ENCODE measurements at places on chromosomes 5 and 9.
A peak's percentile ranks its signal among the peaks of the same experiment; 100 is the strongest.

- no peak for DNase-seq
Observed at GRCh38 chr5:173457482-173457881, 129.3 kb upstream of the STC2 start.

DNA sequence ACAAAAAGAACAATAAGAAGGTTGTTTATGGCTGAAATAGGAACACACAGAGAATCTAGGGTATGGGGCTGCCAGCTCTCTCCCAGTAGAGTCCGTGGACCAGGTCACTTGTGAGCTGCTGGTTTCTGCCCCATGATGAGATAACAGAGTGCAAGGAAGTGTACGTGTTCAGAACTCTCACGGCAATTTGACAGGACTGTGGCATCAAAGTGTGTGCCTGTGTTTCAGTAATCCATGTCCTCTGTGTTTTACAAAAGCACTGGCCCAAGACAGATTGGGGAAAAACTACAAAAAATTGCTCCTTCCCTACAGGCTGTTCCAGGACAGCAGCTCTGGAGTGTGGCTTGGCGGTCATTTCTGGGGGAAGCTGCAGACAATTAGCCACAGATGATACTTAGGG, 184.6 kb downstream of the AUH start:
- no peak for DNase-seq

DNA sequence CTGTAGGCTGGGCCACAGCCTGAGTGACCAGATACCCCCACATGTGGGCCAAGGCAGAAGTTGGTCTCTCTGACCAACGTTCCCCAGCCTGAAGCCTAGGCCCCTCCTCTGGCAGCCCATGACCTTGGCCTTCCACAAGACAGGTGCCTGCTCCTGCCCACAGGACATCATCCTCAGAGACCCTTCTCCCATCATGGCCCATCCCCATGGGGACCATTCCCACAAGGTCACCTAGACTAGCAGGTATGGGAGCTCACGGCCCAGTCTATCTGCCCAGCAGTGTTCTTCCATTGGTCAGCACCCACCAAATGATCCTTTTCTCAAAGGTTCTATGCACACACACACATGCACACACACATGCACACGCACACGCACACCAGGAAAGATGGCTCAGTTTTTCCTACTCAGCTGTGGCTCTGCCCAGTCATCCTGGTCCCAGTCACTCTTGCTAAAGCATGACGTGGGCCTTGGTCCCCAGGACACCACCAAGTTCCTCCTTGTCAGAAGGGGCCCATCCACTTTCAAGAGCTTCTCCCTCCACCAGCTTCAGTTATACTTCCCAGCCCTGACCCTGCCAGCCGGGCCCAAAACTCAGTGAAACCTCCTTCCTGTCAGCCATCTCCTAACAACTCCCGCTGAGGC, 65.4 kb downstream of the PAX5 start:
- DNase-seq: no peak

DNA sequence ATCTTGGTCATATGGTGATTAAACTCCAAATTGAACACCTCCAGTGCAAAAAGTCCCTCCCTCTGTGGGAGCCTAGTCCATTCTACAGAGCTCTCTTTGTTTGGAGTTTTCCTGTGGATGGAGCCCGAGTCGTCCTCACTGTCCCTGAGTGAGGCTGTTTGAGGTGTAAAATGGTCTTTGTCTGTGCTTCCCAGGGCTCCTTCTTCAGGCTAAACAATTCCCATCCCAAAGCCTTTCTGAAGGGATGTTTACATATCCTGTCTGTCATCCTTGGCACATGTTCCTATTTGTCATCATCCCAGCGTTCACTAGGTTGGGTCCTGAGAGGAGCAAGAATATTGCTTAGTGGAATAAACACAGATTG, 68.9 kb downstream of the COL27A1 start:
- DNase-seq: no peak

- peak; percentile 7 for DNase-seq
Observed at GRCh38 chr9:127523312-127523851, 72.1 kb downstream of the LRSAM1 start.

DNA sequence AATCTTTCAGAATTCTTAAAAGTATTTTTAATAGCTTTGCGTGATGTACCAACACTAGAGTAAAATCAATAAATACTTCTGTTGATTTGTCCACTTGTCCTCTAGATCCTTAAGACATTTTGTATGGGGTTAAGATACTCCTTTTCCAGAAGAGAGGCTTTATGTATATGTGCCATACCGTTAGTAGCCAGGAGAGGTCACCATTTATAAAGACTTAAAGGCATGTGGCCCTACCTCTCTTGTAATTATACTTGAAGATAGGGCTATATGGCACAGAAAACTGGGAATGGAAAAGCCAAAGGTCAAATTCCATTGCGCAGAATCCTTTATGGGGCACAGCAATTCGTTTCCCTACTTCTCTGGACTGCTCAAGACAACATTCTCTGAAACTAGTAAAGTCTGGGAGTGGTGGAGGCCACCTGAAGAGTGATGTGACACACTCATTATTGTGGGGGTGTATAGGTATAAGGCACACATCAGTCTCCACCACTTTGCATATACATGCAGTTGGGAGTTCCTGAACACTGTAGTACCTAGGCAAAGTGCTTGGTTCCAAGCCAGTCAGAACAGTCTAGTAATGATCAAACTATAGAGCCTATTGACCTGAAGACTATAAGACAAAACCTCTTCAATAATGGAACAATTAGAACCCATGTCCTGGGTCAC, 140.1 kb upstream of the FBXL17 start:
- DNase-seq: no peak

DNA sequence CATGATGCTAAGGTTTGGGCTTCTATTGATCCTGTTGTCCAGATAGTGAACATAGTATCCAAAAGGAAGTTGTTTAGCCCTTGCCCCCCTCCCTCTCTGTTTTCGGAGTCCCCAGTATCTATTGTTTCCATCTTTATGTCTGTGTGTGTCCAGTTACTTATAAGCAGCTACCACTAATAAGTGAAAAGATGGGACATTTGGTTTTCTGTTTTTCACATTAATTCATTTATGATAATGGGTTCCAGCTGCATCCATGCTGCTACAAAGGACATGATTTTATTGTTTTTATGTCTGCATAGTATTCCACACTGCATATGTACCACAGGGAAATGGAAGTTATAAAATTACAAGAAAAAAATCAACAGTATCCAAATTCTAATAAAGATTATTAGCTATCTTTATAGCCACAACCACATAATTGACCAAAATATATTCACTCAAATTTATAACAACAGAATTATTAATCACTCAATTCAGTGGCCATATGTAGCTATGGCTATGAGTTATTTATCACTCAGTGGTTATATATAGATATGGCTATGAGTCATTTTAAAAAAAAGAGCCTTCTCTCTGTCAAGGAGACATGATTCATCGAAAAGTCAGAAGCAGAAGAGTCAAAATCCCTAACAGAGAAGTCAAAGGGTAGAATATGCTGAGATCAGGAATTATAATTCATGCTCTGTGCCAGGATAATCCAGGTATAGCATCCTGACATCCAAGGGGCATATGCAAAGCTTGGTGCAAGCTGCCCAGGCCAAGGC, 367.5 kb downstream of the DEPDC1B start:
- DNase-seq: no peak

DNA sequence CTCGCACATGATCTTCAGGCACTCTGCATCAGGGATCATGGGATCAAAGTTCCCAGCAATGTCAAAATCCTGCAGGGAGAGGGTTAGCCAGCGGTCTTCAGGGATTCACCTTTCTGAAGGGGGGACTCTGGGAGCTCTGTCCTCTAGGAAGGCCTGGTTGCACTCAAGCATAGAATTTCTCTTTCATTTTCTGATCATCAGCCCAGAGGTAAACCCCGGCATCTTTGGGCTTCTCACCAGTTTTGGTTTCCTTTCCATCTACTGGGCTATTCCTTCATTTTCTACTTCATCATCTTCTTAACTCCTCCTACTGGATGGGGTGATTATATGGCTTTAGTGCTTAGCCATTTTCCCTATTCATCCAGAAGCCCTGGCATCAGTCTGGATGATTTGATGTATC, 4.6 kb upstream of the DND1 start:
- no peak for DNase-seq

DNA sequence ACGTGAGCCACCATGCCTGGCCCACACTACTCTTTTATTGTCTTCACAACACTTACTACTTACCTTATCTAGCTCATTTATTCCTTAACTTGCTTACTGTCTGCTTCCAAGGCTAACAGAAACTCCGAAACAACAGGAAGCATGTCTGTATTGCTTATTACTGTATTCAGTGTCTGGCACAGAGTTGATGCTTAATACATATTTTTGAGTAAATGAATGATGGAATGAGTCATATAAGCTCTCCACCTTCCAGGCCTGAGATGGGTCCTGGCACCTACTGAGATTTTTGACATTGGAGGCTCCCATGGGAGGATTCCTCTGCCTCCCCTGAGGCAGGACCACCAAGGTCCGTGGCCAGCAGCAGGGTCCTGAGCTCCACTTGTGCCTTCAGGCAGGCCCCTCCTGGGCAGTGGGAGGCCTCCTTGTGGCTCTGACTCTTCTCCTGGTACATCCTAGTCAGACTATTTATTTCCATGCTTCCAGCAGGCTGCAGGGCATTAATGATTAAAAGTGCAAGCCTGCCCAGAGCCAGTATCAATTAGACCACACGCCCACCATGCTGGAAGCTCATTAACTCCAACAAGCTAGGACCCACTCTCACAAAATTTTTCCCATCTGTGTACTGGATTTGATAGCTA, 76.5 kb upstream of the CTNNA1 start:
- DNase-seq: no peak

- DNase-seq: no peak
Observed at GRCh38 chr5:88787856-88788255, 95.1 kb downstream of the MEF2C start.

DNA sequence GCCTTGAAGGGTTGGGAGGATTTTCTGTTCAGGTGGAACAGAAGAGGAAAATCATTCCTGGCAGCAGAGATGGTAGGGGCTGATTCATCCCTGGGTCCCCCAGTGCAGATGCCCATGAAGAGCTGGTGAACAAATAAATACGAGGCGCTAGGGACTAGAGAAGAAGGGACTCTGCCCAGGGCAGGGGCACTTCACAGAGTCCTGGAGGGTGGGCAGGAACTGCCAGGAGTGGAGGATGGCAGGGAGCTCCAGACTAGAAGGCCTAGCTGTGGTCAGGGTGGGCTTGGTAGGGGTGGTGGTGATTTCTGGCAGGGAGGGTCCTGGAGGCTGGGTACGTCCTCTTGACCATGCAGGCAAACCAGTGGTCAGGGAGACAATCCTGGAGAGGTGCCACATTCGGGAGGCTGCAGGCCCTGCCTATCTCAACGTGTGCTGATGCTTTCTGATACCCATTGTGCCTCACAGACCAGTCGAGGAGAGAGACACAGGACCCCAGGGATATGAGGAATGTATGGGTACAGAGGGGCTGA, 69.9 kb downstream of the CRB2 start:
- DNase-seq: no peak

GRCh38 chr5:77828445-77828844, 52.3 kb upstream of the TBCA start:
- DNase-seq: no peak

DNA sequence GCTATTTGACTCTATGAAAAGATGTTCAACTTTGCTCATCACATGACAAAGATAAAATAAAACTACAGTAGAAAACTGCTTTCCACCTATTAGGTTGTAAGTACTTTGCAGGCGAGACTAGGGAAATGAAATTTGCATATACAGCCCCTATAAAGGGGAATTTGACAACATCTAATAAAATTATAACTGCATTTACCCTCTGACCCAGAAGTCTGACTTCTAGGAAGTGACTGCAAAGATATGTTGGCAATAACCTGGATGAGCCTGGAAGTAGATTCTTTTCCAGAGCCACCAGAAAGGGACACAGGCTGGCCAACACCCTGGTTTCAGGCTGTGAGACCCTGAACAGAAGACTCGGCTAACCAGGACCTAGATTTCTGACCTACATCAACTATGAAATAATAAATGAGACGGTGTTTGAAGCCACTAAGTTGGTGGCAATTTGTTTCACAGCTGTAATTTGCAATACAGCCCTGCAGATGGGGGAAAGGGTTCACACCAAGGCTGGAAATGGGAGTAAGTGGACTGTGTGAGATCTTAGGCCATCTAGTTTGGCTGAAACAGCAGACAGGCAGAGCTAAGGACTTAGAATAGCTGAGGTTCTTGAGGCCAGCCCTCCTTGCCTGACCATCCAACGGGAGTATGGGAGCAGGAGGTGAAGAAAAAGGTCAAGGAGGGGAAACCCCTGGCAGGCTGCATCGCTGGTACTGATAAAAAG, 106.6 kb downstream of the SIL1 start:
- no peak for DNase-seq

GRCh38 chr5:179298181-179298993, 46.9 kb downstream of the ADAMTS2 start:
- no peak for DNase-seq

DNA sequence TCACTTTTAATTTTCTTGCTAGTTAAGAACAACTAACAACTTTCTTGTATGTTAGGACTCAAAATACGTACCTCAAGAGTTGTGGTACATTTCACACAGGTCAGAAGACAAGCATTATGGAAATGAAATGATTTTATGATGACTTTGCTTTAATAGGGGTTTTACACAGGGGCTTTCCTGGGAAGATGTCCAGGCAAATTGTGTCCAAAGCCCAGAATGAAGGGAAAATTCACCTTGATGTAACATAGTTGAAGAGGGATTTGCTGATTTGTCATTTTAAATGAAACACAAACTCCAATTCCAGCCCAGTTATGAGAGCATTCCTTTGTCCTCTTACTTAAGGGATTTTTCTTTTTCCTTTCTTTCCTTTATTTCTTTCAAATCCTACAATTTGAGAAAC, 89.2 kb downstream of the ARL15 start:
- no peak for DNase-seq

GRCh38 chr5:131794586-131794985, 2.2 kb downstream of the FNIP1 start:
- no peak for DNase-seq

- no peak for DNase-seq
Observed at GRCh38 chr5:175921061-175921730, 46.9 kb downstream of the THOC3 start.

GRCh38 chr5:156329171-156329611, 2.2 kb downstream of the SGCD start:
- no peak for DNase-seq

DNA sequence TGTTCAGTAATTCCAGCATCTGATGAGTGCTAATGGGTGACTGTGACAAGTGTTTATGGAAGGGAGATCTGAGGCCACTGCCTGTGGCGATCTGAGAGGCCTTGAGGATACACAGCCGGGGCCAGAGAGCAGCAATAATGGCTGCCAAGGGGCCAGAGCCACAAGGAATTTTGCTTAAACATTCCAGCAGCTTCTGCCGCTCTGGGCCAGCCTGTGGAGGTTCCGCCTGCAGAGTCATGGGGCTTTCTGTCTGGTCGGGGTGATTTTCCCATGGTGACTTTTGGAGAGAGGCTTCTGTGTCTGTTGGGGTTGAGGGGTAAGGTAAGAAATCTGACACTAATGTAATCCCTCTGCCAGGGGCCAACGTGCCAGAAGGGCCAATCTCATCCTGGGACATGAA, 353.5 kb downstream of the ADAMTS6 start:
- no peak for DNase-seq

DNA sequence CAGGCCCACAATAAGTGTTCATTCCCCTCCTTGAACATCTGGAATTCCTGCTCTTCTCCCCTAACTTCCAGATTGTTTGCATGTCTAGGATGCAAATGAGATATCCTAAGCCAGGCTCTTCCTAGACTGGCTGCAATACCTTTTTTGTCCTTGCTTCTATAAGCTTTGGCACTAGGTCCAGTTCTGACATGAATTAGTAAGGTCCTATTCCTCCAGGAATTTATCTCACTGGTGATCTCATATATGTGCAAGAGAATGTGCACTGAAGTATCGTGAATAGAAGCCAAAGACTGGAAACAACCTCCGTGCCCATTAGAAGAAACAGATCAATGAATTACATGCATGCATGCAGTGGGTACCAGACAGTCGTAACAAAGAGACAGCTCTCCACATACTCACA, 25.2 kb downstream of the DUSP1 start:
- DNase-seq: no peak
